ENCODE measurements at places on chromosomes 16 and 17.
A peak's percentile ranks its signal among the peaks of the same experiment; 100 is the strongest.

DNA sequence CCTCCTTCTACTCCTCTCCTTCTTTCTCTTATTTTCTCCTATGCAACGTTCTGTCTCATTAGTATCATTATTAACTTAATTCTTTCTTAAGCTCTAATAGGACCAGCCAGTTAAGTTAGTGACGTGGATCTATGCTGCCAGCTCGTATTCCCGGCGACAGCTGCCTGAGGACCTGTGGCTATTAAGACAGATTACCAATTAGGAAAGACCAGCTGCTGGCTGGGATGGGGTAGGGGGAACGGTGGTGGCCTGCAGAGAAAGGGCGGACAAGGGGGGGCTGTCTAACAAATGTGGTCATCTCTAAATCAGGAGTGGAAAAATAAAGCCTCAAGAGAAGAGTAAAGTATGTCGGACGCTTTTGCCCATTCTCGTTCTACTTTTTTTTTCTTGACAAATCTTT, 770 bp upstream of the MYH3 start:
- DNase-seq, result no peak

- DNase-seq, result no peak
Measured at GRCh38 chr16:69443927-69444631, 19.7 kb downstream of the CYB5B start.

GRCh38 chr17:40995116-40995515, 1.2 kb upstream of the KRTAP3-3 start:
- no peak for DNase-seq

GRCh38 chr16:57807968-57808528, 5.8 kb upstream of the KIFC3 start:
- peak; percentile 66 for DNase-seq
